NCI-H2171 (cell line): ENCODE measurements at places on chromosomes 16 and 17.

GRCh38 chr17:49399995-49400394 is 14.7 kb downstream of the PHB1 start:
- DNase-seq, result no peak

- no peak for DNase-seq
Observed at GRCh38 chr16:84670063-84670462, 21.8 kb downstream of the KLHL36 start.

DNA sequence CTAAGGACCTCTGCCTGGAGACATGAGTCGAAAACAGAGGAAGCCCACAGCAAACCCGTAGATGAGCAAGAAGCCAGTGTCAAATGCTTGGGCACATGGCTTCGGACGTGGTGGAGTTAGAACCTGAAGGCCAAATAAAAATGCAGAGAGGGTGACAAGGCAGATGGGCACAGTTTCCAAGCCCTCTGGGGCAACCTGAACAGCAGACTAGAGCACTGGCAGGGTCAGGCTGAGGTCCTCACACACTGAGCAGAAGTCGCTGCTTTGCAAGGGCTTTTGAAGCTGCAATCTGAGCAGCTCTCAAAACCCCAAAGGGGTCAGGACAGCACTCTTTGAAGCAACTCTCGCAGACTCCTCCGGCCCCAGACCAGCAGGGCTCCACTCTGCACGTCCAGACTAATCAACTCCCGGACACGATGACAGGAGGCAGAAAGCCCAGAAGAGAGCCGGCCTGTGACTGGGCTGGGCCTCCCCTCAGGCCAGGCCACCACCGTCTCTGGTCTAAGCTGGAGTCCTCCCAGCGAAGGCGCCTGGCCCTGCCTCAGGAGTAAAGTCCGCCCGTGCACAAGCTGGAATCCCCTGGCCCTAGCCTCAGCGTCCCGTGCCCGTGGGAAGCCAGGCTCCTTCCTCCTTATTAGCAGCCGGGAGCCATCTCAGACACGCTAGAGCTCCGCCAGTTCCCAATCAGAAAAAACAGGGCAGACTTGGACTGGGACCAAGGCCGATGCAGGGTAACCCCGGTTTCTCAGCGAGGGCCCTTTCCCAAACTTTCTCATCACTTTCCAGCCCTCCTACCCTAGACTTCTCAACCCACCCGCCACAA is 924 bp downstream of the SMARCD2 start:
- DNase-seq, result peak; percentile 30

- no peak for DNase-seq
Observed at GRCh38 chr16:30377050-30377811, 2.6 kb downstream of the MYL11 start.

- DNase-seq, result no peak
Observed at GRCh38 chr17:73639322-73639721, 4.9 kb downstream of the SDK2 start.

DNA sequence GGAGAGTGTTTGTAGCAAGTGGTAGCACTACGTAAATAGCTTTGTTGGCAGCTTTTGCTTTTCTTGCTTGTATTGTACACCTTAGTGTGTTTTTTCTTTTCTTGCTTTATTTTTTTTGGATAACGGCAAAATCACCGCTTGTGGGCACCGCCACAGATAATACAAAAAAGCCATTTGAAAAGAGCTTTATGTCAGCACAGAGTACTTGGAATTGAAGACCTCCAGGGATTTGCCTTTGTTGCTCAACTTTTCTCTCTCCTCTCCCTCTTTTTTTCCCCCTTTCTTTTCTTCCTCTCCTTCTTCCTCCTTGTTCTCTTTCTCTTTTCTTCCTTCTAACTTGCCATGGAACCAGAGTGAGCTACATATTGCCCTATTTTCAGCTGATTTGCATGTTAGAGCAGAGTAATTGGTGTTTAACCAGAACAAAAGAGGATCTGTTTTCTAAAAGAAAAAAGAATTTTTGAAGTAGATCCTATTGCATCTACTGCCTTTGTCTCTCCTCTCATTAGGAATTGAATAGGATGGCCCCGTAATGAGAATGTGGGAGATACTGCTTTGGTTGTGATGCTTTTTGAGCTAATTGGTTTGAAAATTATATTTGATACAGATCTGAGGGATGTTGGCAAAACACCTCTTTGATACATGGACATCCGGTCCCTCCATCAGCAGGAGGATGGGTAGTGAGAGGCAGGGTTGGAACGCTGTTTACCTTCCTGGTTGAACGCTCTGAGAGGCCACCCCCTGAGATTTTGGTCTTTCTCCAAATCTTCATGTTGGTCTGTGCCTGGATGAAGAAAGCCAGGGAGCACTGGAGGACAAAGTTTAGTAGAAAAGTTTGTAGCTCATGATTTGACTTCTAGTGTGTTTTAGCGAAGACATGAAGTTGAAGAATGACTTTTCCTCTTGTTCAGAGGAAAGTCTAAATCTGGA is 85.6 kb downstream of the MSI2 start:
- no peak for DNase-seq

DNA sequence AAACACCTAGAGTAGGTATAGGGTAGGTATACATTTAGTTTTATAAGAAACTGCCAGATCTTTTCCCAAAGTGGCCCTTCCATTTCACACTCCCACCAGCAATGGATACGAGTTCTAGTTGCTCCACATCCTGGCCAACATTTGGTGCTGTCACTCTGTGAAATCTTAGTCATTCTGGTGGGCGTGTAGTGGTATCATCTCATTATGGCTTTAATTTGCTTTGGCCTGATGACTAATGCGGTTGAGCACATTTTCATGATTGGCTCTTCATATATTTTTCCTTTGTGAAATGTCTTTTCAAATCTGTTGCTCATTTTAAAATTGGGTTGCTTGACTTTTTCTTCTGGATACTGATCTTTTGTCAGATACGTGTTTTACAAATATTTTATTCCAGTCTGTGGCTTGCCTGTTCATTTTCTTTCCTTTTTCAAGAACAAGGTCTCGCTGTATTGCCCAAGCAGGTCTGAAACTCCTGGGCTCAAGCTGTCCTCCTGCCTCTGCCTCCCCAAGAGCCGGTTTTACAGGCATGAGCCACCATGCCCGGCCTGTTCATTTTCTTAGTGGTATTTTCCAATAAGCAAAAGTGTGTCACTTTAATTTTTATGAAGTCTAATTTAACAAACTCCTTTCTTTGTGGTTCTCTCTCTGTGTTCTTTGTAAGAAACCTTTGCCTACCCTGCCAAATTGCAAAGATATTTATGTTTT is 192.4 kb downstream of the SEC14L1 start:
- DNase-seq, result no peak

DNA sequence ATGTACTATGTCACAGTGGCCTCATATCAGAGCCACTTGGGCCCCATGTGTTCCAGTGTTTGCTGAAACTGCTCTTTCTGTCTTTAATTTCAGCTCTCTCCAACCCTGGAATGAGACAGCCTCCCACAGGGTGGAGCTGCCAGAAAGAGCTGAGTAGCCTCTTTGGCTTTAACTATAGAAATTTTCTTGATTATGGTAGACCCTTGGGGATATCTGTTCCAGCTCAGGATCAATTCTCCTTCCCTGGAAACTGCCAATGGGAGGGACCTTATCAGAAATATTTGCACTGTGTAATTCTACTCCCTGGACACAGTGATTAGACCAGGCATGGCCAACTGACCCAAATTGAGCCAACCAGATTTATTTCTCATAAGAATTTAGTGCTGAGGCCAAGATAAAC is 39.0 kb upstream of the KDM8 start:
- no peak for DNase-seq

GRCh38 chr17:77649717-77650211 is 308.7 kb upstream of the TNRC6C start:
- no peak for DNase-seq

GRCh38 chr17:63930951-63931575 is 1.1 kb downstream of the CD79B start:
- no peak for DNase-seq

DNA sequence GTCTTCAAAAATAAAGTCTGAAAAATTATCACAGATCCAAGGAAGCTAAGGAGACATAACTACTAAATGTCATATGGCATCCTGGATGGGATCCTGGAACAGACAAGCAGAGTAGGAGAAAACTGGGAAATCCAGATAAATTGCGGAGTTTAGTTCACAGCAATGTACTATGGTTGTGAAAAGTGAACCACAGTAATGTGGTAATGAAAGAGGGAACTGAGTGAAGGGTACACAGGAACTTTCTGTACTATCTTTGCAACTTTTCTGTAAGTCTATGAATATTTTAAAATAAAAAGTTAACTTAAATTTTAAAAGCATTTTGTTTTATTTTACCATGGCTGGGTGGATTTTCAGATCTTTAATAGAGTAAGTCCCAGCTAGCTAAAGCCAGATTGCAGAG is 16.3 kb downstream of the SLFN12L start:
- no peak for DNase-seq

DNA sequence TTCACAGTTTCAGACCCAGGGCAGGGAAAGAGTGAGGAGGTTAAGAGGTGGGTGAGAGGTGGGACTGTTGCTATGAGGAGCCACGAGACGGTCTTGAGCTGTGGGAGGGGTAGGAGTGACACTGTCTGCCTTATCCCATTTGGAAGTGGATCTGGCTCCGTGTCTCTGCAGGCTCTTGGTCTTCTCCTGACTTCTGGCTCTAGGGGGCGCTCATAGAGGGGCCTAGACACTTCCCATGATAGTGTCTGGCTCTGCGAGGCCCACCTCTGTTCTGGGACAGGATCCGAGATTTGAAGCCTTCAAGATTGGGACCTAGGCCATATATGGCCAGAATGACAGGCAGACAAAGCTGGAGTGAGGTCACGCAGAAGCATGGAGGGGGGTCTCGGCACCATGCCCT is 204.5 kb downstream of the GSG1L start:
- no peak for DNase-seq

GRCh38 chr16:81607805-81608522 is 163.4 kb downstream of the CMIP start:
- DNase-seq, result no peak

DNA sequence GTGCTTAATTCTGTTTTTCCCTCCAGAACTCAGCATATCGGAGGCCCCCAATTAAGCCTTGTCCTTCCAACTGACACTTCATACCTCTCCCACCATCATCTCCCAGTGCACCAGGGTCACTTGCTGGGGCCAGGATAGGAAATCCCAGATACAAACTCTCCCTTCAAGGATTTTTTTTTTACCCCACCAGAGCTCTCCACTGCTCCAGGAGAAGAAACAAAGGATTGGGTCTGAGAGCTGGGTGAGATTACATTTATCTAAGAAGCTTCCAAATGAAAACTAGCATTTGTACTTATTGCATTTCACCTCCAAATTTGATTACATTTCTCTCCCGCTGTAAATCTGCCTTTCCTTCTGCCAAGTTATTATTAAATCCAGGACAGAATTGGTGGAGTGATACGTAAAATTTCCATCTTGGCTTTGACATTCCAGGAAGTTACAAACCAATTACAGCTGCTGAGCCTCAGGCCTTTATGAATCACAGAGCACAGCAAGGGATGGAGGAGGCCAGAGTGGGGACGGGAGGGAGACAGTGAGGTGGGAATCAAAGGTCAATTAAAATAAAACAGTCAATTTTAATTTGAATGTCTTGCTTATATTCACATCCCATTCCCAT is 123.5 kb downstream of the USP31 start:
- no peak for DNase-seq

DNA sequence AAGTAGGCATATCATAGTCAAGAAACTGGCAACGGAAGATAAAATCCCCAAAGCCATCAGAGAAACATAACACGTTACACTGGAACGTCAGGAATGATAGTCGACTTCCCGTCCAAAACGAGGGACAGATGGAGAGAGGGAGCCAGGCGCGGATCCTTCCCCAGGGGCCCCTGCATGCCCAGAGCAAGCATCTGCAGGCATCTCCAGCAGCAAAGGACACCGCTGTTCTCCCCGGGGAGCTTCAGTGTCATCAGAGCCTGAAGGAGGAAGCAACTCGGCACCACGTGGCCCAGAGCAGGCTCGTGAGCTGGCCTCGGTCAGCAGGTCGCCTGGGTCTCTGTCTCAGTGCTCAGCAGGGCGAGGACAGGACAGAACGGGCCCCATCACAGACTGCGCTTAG is 50.1 kb downstream of the LMF1 start:
- DNase-seq, result peak; percentile 95

GRCh38 chr16:69910964-69911363 is 40.2 kb upstream of the CLEC18A start:
- DNase-seq, result no peak

- DNase-seq, result peak; percentile 93
Observed at GRCh38 chr17:37476431-37477120, 13.1 kb upstream of the DUSP14 start.

DNA sequence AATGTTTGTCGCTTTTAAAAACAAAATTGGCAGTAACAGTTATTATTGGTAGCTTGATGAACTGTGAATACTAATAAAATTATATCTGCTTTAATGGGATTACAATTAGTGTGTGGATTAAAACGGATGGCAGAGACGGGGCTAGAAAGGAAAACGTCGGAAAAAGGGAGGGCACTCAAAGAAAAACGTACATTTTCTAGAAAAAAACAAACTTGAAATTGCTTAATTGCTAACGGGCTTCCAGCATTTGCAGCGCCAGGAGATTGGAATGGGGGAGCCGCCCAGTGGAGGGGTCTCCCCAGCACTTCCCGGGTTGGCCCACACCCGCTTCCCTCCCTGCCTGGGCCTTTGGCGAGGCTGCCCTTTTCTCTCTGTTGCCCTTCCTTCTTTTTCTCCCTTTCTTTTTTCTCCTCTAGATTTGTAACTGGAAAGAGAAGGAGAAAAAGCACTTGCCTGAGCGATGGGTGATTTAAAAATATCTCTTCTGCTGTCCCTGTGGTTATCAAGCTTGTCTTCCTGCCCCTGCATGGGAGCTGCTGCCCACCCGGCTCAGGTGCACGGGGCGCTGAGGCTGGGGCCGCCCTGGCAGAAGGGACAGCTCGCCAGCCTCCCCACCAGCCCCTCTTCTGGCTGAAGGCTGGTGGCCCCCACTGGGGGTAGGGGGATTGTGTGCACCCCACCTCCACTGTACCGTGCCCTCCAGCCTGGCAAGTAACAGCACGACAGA is 5.9 kb downstream of the BAHCC1 start:
- DNase-seq, result no peak

DNA sequence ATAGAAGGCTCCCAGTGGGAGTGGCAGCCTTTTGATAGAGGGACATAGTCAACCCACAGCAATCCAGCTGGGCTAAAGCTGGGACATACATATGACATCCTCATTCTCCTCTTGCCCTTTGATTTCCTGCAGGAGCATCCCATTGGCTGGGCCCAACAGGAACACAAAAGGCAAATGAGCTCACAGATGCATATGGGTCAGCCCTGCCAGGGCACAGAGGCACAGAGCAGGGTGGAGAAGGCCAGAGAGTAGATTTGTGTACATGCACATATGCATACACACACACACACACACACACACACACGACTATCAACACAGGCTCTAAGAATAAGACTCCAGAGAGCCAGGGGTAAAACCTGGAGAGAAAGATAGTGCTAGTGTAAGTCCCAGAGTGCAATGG is 58.6 kb downstream of the MMD start:
- no peak for DNase-seq
